Activated effector memory CD4-positive, alpha-beta T cell treated with anti-CD3 and anti-CD28 coated beads, Interleukin-2, amount 50 U/mL, for 16 hours (primary cell): ENCODE measurements at places on chromosomes 2 and 18.

- no peak for DNase-seq
Observed at GRCh38 chr2:24712296-24712695, 80.9 kb downstream of the PTRHD1 start.

- DNase-seq, result no peak
Observed at GRCh38 chr2:102618452-102619413, 620 bp upstream of the SLC9A2 start.

GRCh38 chr18:45825258-45826044 lies at the start of gene SIGLEC15:
Gene SIGLEC15, plus strand, starts transcription at chr18:45825675. Its CDS starts 54 bp downstream, at chr18:45825729.
- no peak for DNase-seq

- no peak for DNase-seq
Observed at GRCh38 chr2:24704692-24705091, 88.5 kb downstream of the PTRHD1 start.

- DNase-seq, result no peak
Observed at GRCh38 chr18:45277908-45278307, 337.4 kb upstream of the SLC14A2 start.

DNA sequence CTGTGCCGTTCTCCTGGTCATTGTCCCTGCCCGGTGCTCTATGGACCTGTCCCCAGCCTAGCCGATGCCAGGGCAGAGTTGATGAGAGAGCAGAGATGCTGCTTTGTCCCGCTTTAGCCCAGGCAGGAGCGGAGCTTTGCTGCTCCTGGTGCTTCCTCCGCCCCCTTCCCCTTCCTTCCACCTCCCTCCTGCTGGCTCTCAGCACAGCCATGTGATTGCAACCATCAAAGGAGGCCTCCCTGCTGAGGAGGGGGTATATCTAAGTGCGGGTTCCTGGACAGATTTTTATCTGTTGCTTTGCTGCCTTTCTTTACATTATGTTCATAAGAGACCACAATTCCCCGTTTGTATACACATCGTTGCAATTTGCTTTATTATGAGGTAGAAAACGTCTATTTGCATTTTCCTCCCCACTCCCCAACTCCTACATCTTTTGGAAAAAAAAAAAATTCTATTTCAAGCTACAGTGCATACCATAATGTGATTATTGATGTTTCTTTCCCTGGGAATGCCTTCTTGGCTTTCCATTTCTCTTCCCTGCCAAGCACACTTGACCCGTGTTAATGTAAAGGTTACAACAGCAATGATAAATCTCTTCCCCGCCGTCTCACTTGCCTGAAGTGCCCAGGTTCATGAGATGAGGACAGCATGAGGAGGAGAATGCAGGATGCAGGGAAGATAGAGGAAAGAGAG lies 25.4 kb downstream of the ALPK2 start:
- no peak for DNase-seq

- DNase-seq, result no peak
Observed at GRCh38 chr2:54912305-54912704, 137.9 kb downstream of the RTN4 start.

- DNase-seq, result no peak
Observed at GRCh38 chr2:173657996-173658717, 303.5 kb downstream of the CDCA7 start.
